ENCODE measurements at places on chromosomes 5 and 9.

- peak; percentile 87 for DNase-seq
These were observed 218.0 kb downstream of the MAN2A1 start for GRCh38 chr5:109907731-109908130.

GRCh38 chr5:37208883-37209797, 40.0 kb downstream of the CPLANE1 start:
- peak; percentile 49 for DNase-seq

GRCh38 chr5:111722140-111722539, 34.9 kb downstream of the NREP start:
- peak; percentile 50 for DNase-seq

DNA sequence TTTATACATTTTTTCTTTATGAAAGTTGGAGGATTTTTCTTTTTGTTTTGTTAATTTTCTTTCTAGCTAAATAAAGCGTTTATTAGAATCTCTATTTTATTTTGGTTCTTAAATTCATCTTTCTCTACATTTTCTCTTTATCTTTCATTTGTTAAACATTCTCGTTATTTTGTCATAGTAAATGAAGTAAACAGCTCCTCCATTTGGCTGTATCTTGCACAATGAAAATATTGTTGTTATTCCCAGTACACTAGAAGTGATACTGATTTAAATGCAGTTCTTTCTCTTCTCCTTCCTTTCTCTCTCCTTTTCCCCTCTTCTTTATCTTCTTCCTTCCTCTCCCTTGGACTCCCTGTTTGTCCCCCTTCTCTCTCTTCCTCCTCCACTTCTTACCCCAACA, 88.8 kb downstream of the FER start:
- DNase-seq: no peak

GRCh38 chr9:20570756-20571155, 51.5 kb downstream of the MLLT3 start:
- DNase-seq: peak; percentile 51

DNA sequence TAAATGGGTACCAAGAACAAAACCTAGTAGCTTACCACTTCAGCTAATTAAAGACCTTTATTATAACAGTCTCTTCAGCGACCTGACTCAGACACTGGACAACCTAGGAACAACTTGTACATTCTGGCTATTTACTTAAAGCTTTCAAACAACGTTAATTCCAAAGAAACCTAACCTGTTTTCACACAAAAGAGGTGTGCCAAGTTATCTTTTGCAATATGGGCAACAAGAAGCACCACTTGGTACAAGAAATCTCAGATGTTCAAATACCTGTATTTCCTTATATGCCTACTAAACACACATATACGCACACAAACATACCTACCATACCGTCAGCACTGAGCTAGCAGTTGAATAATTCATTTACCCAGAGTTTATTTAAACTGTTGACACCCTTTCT, 23.0 kb downstream of the RNF145 start:
- no peak for DNase-seq

DNA sequence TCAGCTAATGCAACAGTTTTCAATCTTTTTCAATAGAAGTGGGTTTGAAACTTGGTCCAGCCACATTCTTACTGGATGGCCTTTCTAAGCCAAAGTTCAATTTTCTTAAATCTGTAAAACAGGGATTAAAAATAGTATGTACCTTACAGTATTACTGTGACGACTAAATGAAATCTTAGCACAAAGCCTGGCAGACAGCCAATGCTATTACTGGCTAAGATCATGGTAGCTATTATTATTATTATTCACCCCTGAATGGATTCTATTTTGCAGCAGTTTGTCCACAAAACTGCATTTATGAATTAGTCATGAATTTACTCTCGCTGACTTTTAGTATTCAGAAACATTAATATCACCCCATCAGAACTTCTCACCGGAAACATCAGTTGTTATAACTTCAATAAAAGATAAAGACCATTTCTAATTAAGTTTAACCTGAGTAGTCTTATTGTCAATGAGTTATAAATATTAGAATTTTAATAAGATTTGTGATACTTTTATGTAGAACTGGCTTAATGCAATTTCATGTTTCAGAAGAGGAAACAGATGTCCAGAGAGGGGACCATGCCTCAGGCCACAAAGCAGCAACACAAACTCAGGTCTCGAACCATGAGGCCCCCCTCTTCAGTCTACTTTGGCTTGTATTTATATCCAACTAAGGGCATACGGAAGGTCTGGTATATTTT, 468.2 kb downstream of the ARHGEF28 start:
- no peak for DNase-seq

DNA sequence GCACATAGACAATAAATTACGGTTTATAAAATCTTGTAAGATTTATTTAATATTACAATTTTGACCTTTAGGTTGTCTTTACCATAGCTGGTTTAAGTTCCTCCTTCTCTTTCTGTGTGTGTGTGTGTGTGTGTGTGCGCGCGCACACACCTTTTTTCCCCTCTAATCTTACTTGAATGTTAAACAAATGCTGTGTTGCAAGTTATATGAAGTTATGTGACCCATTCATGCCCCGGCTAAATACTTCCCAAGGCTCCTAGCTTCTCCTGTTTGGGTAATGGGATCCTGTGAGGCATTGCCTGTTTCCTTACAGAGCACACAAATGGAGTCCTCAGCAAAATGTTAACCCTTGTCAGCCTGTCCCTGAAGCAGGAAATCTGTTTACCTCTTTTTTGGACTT, 125.6 kb upstream of the ZNF608 start:
- DNase-seq: no peak

DNA sequence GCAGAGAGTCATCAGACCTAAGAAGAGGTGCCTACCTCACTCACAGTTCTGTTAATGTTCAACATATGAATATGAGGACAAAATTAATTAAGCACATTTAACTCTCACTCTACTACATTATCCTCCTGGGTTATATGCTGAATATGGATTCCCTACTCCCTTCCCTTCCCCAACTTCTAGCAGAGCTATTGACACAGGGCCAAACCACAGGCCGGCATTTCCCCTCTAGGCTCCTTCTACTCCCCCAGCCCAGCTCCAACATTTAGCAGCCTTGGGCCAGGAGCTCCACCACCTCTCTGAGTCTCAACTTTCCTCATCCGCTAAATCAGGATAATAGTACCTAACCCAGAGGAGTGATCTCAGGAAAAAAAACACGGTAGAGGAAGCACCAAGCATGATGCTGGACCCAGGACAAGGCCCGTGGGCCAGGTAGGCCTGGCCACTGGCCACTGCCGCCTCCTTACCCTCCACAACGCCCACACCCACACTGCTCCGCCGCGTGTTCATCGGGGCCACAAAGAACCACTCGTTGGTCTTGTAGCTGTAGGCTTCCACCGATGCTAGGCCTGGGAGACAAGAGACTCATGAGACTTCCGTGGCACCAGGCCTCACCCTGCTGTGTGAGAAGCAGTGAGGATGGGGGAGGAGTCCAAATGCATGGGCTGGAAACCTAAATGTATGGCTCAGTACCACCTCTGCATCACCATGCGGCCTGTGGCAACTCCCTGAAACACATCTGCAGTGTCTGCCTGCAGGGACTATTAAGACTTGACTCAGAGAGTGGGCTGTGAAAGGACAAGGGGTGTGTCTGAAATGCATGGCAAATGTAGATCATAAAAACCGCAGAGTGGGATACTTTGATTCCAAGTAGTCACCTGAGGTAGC, 98.8 kb downstream of the KLHL3 start:
- peak; percentile 21 for DNase-seq

- DNase-seq: peak; percentile 39
These were observed 61.7 kb downstream of the OTULIN start for GRCh38 chr5:14726066-14726838.

DNA sequence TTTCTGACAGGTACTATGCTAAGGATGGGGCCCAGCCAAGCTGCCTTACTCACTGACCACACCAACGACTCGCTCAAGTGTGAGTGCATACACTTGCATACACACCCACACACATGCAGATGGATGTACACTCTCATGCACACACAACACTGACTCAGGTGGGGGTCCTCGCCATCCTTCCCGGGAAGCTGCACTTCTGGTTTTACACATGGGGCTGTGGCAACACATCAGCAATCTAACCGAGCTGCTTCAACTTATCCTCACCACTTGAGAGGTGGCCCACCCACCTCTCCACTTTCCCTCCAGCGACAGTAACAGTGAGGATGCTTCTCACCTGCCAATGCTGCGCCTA, 67.2 kb upstream of the SLC25A51 start:
- no peak for DNase-seq

DNA sequence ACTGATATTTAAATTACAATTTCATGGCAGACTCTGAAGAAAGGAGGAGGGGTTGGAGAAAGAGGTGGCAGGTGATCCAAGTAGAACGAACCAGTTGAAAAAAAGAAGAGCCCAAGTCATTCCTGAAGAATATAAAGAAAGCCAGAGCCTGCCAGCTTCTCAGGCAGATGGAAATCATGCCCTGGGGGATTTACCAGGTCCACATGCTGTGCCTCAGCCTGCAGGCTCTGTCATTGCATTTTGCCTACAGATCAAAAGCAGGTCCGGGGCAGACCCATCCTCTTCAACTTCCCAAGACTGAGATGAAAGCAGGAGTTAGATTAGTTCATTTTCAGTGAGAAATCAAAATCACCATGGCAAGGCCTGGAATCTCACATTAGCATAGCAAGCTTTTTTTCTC, 48.5 kb downstream of the GDNF start:
- DNase-seq: no peak

GRCh38 chr9:121821326-121821725, 169.9 kb downstream of the DAB2IP start:
- DNase-seq: no peak

DNA sequence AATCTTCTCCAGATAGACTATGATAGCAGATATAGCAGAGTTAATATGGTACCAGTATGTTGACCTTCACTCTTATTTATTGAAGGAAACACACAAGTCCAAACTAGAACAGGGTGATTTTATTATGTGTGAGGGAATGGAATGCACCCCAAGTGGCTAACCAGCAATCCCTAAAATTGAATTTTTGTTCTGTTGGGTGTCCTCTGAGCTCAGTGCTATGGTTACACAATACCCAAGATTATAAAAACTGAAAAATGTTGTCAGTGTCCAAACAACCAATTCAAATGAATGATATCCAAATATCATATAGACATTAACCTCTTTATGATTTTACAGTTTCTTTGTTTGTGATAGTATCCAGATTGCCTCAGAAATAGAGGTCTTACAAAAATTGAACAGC, 60.9 kb downstream of the NNT start:
- DNase-seq: no peak

DNA sequence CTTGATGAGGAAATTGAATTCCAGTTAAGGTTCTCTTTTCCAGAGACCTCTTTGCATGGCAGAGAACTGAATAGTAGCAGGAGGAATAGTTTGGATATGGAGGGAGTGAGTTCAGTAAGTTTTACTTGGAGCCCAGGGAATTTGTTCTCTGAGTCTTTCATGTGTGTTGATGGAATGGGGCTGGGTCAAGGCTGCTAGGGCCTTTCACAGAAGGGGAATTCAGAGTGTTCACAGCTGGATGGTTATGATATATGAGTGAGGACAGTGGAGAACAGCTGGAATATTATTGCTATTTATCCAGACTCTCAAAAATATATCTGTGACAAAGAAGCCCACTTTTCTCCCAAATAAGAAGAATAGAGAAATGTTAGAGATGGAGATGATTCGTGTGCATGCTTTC, 372.8 kb downstream of the PLK2 start:
- no peak for DNase-seq

- DNase-seq: peak; percentile 73
These were observed 181.9 kb upstream of the TRPM3 start for GRCh38 chr9:71303351-71303750.
